ENCODE measurements at places on chromosomes 1 and 21.

DNA sequence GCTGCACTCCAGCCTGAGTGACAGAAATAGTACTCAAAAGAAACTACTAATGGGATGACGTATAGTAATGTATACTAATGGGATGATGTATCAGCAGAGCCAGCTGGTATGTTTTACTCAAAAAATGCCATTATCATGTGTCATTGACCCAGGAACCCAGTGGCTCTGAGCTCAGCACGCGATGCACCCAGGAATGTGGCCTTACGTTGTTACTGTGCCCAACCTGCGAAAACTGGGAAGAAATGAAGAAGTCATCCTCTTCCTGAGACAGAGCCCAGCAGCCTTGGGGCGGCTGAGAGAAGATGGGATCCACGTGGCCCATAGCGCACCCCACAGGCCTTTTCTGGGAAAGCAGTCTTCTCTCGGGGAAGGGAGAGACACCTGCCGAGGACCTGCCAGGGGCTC lies 8.8 kb downstream of the UBE2J2 start:
- no peak for DNase-seq

- DNase-seq, result no peak
These were observed 55.1 kb upstream of the ADARB1 start for GRCh38 chr21:45019076-45019886.

GRCh38 chr1:47679301-47679791 lies 241.5 kb downstream of the FOXD2 start:
- DNase-seq, result no peak

GRCh38 chr1:100510451-100510850 lies 27.5 kb upstream of the GPR88 start:
- DNase-seq, result no peak

GRCh38 chr1:197321811-197322210 lies 53.8 kb downstream of the CRB1 start:
- DNase-seq, result no peak

GRCh38 chr1:8866792-8867415 lies 11.6 kb downstream of the ENO1 start:
- DNase-seq, result no peak

DNA sequence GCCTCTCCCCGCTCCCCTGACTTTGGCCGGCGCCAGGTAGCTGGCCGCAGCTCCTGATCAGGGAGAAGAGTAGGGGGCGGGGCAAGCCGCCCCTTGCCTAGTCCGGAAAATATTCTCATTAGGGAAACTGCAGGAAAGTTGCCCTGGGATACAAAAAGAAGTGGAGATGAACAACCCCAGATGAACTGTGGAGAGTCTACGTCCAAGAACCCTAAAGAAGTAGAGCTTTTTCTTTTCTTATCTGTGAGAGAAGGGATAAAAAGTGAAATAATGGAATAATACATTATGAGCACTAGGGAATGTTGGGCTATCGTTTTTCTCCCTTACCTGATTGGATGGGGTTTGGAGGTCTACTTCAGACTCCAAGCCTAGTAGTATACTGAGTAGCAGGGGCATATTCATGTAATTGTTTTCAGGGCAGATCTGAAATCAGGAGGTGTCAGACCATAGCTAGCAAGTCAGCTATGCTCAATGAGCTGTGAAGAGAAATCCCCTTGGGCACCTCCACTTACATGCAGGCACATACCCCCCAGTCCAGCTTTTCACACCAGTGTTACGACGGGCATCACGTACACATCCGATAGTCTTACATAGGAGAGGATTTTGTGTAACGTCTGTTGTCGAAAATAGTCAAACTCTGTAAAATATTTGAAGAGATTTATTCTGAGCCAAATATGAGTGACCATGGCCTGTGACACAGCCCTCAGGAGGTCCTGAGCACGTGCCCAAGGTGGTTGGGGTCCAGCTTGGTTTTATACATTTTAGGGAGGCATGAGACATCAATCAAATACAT lies 1.7 kb upstream of the DUSP10 start:
- no peak for DNase-seq

DNA sequence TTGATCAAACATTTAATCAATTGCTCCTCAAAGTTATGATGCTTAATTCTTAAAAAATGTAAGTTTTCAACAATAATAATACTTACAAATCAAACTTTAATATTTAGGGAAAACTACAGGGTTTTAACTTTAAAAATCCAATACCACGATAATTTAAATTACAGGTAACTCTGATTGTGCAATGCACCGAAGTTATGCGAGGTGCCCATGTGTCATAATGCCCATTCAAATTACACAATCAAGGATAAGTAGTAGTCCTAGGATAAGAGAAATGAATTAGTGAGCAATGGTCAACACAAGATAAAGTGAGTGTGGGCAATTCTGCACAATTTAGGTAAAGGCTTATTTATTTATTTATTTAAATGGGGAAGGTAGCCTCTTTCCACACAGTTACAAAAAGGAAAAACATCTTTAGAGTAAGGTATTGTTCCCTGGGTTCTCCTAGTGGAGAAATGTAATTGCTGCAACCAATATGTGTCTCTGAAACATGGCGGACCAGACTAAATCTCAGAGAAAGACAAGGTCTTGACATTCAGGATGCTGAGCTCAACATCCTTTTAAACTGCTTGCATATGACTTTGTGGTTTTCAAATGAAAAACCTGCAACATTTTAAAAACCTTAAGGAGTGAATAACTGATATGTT lies 164.2 kb downstream of the TTLL7 start:
- DNase-seq, result no peak

- DNase-seq, result no peak
These were observed 98.5 kb upstream of the CTTNBP2NL start for GRCh38 chr1:112297536-112297935.

GRCh38 chr1:211469938-211470529 lies 21.9 kb downstream of the RD3 start:
- DNase-seq, result peak; percentile 45

DNA sequence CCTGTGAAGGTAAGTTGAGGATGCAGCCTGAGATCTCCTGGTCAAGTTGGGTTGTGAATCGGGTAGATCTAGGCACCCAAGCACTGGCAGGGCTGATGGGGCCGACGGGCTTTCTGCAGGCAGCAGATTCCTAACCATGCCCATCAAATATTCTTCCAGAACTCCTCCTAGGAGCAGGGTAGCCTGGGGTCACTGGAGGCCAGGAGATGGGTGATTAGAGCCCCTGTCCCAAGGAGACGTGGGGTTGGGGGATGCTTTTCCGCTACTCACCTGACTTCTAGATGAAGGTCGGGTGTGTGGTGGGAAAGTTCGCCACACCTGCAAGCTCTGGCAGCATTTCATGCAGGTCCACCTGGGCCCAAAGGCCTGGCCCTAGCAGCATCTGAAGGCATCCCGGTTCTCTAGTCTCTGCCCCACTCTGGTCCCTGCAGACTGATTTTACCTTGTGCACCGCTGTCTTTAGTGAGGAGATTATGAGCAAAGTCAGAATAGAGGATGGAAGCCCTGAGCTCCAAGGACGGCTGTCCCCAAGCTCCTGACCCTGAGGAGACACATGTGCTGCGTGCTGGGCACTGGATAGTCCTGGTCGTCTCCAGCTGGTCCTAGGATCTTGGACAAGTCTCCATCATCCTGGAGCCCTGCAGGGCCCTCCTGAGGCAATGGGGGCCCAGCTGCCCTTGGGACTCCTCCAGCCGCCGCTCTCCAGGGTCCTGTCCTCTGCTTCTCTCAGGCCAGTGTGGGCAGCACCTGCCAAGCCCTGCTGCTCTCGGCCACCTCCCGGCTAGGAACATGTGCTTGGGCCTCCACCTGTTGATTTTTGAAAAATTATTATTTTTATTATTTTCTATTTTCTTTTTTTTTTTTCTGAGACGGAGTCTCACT lies 21.8 kb upstream of the C2CD2 start:
- no peak for DNase-seq

DNA sequence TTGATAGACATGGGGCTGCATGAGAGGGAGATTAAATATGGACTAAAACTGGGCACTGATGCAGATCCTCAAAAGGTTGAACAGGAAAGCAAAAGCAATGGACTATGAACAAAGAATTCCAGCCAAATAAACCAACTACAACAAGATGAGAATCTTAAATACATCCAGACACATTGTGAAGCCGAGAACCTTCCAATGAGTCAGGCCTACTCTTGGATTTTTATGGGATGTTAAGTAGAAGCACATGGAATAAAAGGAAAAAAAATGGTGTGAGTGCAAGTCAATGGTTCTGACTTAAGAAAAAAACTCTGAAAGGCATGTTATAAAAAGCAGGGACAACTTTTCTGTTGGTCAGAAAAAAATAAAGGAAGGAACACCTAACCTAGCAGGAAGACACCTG lies 227.2 kb downstream of the DPYD start:
- no peak for DNase-seq

- peak; percentile 26 for DNase-seq
These were observed 3.6 kb upstream of the GNB1 start for GRCh38 chr1:1894354-1895059.

GRCh38 chr1:35178874-35179380 lies 14.0 kb downstream of the SFPQ start:
- DNase-seq, result no peak

DNA sequence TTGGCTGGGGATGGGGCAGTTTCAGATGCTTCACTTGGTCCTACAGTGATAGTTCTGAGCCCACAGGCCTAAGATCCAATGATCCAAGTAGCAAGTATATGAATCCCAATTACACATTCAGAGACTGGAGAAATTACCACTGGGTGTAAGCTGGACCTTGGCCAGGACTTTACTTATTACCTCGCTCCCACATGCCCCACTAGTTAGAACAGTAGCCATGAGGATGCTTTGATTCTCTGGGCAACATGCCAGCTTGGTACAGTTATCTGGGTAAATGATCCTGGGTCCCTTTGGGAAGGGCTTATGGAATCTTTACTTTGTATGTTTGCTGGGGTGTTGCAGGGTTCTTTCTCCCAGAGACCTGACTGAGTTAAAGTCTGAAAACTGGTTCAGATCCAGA lies 5.0 kb upstream of the FCAMR start:
- no peak for DNase-seq

DNA sequence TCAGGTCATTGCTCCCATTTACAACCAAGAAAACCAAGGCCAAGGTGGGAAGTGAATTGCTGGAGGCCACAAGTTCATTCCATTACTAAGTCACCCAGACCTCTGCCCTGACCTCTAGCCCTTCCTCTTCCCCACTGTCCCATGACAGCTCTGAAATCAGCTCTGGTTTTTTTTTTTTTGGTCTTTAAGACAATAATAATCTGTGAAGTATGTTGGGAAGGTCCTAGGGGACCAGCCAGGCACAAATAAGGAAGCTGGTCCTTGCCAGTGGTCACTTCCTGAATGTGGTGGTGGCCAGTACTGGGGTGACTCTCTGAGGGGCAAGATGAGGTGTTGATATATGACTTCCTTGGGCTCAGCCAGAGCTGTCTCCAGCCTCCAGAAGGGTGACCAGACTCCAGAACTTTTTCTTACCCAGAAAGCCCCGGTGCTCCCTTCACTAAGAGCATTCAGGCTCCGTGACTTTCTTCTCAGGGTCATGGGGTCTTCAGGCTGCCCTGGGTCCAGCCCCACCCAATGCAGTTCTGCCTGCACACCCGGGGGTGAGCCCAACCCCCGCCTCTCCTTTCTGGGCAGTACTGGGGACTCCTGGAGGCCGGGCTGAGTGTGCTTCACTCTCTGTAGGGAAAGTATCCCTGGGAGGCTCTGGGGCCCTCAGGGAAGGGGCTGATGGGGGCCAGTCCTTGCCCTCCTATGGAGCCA lies 159.6 kb downstream of the PTPRU start:
- DNase-seq, result no peak

DNA sequence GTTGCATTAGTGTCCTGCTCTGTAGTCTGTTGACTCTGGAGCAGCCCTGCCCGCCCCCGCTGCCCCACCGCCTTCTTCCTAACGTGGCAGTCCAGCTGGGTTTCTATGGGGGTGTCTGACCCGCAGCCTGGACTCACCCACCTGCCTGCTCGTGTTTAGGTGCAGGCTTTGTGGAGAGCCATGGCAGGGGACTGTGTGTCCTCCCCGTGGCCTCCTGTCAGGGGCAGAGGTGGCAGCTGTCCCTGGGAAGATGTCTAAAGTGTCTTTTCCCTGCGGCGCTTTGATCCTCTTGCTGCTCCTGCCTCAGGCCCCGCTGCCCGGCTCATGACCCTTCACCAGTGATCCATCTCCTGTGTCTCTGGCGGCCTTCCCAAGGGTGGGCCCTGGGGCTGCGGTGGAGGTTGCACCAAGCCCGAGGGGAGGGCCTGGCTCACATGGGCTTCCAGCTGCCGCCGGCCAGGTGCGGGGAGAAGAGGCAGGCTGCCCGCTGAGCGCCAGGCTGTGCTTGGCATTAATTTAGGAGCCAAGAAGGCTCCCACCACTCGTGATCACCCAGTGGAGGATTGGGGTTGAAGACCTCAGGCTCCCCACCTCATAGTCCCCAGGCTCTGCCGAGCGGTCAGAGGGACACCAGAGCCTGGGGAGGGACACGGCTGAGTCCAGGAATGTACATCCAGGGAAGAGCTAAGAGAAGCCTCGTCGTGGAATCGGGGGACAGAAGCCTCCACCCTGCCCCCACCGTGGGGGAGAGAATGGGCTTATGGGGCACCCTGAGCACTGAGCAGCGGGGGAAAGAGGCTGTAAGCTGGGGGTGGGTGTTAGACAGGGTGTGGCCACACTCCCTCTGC lies 44.1 kb downstream of the COL18A1 start:
- no peak for DNase-seq

DNA sequence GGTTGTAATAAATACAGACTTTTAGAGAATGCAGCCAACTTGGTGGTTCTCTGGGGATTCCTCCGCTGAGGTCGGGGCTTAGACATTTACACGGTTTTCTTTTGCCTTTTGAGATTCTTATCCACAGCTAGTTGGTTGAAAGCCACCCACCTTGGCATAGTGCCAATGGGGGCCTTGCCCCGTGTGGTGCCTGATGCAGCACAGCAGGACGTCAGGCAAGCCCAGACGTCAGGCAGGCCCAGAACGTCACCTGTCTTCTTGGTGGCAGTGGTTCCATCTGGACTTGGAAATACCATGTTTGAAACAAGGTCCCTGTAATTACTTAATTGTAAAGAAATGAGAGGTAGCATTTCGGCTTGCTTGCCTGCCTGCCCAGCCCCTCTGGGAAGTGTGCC lies 78.5 kb downstream of the GALNT2 start:
- DNase-seq, result no peak

- no peak for DNase-seq
These were observed 21.0 kb downstream of the JUN start for GRCh38 chr1:58762806-58763205.

DNA sequence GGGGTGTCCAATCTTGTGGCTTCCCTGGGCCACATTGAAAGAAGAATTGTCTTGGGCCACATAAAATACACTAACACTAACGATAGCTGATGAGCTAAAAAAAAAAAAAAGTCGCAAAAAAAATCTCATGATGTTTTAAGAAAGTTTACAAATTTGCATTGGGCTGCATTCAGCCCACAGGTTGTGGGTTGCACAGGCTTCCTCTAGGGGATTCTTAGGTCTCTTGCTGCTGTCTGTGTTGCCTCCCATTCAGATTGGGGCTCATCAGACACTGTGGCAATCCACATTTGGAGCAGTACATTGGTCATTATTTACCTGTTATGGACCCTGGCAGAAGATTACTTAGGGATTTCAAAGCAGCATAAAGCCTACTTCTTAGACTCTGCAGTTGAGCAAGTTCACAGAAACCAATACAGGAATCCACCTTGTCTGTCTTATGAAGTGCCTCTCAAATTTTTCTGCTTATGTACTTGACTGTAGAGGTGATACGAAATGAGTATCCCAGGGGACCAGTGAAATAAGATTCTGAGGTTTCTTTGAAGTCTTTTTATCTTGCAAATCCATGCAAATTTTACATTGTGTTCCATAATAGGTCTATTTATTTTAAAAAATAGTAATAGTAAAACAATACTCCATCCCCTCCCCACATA lies 205.5 kb downstream of the RPS6KC1 start:
- DNase-seq, result no peak

- no peak for DNase-seq
These were observed 4.9 kb downstream of the AADACL4 start for GRCh38 chr1:12648741-12649140.

GRCh38 chr21:25967901-25968438 lies 202.6 kb downstream of the APP start:
- DNase-seq, result no peak

All from activated CD4-positive, alpha-beta T cell treated with anti-CD3 and anti-CD28 coated beads, Interleukin-2, amount 10 ng/mL, durations not matched to agents 7 days and 5 days (primary cell).